ENCODE measurements at places on chromosomes 2 and 18.
A peak's percentile ranks its signal among the peaks of the same experiment; 100 is the strongest.

DNA sequence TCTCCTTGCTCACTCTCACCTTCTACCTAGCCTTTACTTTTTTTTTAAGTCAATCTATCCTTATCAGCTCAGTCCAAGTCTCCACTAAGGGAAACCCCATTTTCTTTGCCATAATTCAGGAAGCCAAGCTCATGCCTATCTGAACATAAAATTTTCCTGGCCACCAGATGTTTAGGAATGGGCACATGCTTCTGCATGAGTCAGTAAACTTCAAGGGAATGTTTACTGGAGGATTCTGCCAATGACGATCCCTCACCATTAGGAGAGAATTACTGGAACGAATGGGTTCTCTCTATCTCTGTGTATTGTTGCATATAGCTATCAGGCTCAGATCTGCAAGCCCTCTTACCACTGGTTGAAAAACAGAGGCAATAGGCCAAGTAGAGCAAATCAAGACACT, 731.7 kb upstream of the ZNF804A start:
- DNase-seq: no peak

- no peak for DNase-seq
Observed at GRCh38 chr2:141207036-141207385, 923.8 kb downstream of the LRP1B start.

- peak; percentile 50 for DNase-seq
Observed at GRCh38 chr2:157420771-157421323, 23.0 kb downstream of the CYTIP start.

DNA sequence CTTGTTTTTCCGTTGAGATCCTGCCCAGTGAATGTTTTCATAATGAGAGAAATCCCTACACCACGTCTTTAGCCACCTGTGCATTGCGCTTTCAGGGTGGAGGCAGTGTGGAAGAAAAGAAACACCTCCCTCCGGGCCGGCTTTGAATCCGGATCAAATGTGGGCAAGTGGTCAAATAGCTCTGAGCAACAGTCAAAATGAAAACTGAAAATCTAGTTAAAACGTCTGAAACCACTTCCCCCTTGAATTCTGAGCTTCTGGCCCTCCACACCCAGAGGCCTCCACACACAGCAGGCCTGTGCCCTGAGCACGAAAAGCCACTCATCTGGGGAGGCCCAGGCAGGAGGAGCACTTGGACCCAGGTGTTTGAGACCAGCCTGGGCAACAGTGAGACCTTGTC, 263.6 kb upstream of the SALL3 start:
- no peak for DNase-seq

DNA sequence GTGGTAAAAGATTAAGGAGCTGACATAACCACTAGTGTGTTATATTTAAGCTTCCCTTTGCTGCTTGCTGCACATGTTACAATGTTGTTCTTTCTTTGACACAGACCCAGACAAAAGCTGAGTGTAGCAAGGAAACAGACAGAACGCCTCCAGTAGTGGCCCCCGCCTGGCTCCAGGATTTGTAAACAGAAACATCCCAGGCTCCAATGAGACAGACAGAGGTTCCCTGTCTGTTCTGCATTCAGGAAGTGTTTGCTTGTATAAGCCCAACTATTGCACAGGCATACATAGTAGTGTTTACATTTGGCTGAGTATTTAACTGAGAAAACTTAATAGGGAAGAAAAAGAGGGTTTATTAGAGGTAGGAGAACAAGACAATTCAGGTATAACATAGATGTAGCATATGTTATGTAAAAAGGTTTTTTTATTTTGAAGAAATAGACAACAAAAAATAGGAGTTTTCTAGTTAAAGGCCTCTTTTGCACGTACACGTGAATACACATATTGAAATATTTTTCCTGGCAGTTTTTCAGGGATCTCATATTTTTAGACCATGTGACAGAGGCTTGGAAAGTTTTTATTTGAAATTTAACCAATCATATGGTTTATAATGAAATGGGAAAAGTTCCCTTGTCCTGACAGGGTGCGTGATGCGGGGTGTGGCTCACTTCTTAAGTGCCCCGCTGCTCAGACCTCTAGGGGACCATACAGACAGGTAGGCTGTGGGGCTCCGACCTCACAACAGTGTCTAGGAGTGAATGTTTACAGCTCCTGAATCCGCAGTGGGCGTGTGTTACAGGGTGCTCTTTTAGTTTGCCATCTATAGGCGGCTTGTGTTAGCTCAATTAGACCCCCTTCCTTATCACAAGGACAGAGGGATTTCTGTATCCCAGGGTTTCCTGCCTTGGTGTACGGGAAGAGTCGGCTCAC, 118.4 kb downstream of the BMPR2 start:
- peak; percentile 86 for DNase-seq

GRCh38 chr18:44680273-44681075, at the start of gene SETBP1:
Gene SETBP1, plus strand, starts transcription at chr18:44680888. Its CDS starts 20,459 bp downstream, at chr18:44701347.
- DNase-seq: peak; percentile 69

Measured in GM23248 (cell line).